Stimulated activated CD4-positive, alpha-beta T cell treated with anti-CD3 and anti-CD28 coated beads, Interleukin-2, amount 100 ng/mL, for 4 hours (primary cell): ENCODE measurements at places on chromosomes 5 and 9.

DNA sequence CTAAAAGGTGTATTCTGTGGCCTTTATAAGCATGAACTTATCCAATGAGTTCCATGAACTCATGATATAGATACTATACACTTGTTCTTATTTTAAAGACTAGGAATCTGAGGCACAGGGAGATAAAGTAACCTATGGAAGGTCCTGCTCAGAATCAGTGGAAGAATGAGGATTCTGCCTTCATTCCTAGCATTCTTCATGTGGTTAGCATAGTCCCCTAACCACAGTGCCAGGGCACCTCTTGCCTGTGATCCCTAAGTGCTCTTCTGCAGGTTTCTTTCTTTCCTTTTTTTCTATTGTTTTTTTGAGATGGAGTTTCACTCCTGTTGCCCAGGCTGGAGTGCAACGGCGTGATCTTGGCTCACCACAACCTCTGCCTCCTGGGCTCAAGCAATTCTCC, 174.1 kb downstream of the C9orf152 start:
- DNase-seq, result no peak

GRCh38 chr5:76178913-76179312, 95.7 kb downstream of the SV2C start:
- DNase-seq, result no peak

DNA sequence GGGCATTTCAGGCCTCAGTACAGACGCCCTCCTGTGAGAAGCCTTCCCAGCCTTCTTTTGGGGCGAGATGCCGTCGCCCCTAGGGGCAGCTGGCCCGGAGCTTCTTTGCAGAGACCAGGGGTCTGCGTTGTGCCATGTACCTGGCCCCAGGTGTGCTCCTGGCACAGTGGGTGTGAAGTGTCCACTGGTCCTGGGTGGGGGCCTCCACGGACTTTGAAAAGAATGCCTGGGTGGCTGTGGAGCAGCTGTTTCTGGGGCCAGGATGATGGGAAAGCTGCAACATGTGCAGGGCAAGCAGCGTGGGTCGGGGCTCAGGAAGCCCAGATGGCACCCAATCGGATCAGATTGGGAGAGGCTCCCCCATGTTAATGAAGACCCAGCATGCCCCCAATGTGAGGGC, 47.8 kb downstream of the WNK2 start:
- no peak for DNase-seq

- DNase-seq, result no peak
Observed at GRCh38 chr9:27347889-27348288, 50.9 kb upstream of the EQTN start.

DNA sequence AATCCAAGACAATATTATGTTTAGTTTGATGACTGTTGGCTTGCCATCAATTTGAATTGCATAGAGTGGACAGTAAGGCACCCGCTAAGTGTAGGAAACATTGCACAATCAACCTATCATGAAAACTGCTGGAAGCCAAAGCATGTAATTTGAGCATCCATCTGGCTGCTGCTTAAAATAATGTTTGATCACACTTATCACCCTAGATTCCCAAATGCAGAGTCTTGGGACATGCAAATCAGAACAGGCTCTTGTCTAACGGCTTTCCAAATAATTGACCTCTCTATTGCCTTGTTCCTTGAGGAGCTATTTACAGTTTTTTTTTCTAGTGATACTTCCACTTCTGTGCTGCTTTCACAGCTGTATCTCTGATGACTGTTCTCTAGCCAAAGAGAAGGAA, 342.1 kb downstream of the PRR16 start:
- no peak for DNase-seq

DNA sequence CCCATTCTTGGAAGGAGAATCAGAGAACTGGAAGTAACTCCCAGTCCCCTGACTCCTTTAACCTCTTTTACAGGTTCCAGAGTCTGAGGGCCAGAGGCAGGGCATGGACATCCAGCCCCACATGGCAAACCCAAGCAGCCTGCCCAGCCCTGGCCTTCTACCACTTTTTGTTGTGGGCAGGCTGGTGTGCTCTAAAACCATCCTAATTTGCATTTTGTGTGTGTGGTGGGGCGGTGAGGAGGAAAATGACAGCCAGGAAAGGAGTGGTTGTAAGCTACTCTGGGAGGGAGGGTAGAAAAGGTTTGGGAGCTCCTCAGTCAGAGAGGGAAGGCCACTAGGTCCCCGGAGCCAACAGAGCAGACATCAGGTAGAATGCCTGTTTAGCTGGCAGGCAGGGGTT, 90.6 kb downstream of the PSD2 start:
- DNase-seq, result no peak

- no peak for DNase-seq
Observed at GRCh38 chr5:93058309-93058708, 522.7 kb downstream of the NR2F1-AS1 start.
